ENCODE measurements at places on chromosomes 6 and 20.
A peak's percentile ranks its signal among the peaks of the same experiment; 100 is the strongest.

- no peak for DNase-seq
Measured at GRCh38 chr6:139895205-139895793, 520.9 kb upstream of the CITED2 start.

- DNase-seq = no peak
Measured at GRCh38 chr6:2979819-2980464, 8.6 kb upstream of the SERPINB6 start.

- no peak for DNase-seq
Measured at GRCh38 chr20:35461620-35462019, 6.2 kb downstream of the CEP250 start.

GRCh38 chr6:12279322-12280091 lies 10.7 kb upstream of the EDN1 start:
- no peak for DNase-seq

DNA sequence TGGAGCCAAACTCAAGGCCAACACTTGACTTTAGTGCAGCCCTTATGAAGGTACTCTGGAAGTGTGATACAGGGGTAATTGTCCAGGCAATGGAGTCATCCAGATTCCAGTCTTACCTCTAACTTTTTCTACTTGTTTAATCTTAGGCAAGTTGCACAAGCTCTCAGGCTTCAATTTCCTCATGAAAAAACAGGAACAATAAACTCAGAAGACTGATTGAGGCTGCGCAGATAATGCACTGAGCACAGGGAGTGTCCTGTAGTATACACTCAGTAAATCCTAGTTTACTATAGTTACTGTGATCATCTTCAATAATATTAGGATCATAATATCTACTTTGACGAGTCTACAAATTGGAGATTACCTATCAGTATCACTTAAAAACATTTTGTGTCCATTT lies 127.5 kb upstream of the SMLR1 start:
- no peak for DNase-seq

DNA sequence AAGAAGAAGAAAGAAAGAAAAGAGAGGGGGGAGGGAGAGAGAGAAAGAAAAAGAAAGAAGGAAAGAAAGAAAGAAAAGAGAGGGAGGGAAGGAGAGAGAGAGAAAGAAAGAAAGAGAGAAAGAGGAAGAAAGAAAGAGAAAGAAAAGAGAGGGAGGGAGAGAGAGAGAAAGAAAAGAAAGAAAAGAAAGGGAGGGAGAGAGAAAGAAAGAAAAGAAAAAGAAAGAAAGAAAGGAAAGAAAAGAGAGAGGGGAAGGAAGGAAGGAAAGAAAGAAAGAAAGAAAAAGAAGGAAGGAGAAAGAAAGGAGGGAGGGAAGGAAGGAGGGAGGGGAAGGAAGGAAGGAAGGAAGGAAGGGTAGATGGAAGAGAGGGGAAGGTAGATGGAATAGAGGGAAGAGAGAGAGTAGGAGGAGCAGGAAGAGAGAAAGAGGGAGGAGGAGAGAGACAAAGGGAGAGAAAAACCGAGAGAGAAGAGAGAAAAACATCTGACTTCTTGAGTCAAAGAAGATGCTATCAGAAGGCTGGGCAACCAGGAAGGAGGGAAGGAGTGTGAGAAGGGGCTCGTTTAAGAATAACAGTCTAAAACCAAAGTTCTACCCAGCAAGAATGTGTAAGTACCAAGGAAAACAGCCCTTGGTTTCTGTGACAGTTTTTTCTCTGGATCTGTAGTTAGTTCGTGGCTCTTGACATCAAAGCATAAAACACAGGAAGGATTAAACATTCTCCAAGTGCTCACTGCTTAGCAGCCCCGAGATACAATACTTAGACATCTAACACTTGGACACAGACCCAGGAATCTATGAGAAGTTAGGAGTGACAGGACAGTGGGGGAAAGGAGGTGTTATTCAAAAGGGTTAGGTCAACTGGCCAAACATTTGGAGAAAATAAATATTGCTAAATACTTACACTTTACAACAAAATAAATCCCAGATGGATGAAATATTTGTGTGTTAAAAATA lies 131.9 kb upstream of the STMND1 start:
- DNase-seq = no peak

GRCh38 chr6:39840781-39841180 lies 48.6 kb downstream of the DAAM2 start:
- no peak for DNase-seq

- peak; percentile 28 for DNase-seq
Measured at GRCh38 chr20:63442100-63442493, 30.4 kb downstream of the KCNQ2 start.

- no peak for DNase-seq
Measured at GRCh38 chr20:50315586-50316551, 125.2 kb downstream of the CEBPB start.

GRCh38 chr6:3102875-3103274 lies 15.6 kb upstream of the BPHL start:
- no peak for DNase-seq

DNA sequence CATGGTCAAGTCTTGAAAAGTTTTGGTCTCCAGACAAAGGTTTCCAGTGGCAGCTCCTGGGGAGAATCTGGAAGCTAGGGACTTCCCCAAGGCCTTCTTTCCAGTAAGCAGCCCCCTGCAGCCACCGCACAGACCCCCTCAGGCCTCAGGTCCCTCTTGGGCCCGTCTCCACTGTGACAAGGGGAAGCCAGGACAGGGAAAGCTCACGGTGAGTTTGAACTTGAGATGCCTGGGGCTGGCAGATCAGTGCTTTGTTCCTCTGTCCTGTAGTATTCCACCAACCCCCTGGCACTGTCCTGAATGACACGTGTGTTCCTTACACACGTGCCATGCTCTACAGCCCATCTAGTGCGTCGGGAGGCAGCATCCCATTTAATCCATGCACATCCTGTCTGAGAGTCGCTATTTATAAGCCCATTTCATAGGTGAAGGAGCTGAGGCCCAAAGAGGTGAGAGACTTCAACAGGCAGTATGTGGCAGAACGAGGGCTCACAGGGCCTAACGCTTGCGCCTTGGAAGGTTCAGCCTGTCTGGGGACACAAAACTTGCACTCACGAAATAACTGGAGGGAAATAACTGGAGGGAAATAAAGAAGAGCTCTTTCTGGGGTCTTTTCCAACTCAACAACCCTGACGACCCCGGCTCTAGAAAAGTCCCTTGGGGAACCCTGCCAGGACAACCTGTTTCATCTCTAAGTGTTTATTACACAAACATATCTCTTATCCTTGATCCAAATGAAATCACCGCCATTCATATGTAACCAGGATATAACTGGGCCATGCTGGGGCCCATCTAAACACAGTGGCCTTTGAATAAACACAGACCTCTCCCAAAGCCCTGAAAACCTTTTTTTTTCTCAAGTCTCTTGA lies 123.0 kb downstream of the BANF2 start:
- DNase-seq = no peak

Data from stimulated activated CD8-positive, alpha-beta memory T cell treated with anti-CD3 and anti-CD28 coated beads, Interleukin-12 subunit alpha, Interleukin-12 subunit beta, amount 100 ng/mL, for 4 hours (primary cell).